ENCODE measurements at places on chromosomes 5 and 9.

GRCh38 chr5:4659851-4660250, 480.3 kb upstream of the ADAMTS16 start:
- no peak for DNase-seq

DNA sequence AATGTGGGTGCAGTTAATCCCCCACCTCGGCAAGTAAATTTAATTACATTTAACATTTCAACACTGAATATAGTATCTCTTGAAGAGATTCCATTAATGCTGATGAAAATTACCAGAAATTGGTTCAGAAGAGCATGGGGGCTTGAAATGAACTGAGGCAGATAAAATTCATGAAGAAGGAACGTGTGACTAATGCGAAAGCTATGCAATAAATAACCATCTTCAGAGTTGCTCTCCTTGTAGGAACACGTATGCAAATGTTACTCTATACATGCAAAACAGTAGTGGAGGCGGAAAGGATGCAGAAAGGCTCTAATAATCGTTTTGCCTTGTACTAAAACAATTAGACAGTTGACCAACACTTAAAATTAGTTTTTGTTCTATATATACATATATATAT, 320.2 kb downstream of the CTNND2 start:
- DNase-seq = no peak

DNA sequence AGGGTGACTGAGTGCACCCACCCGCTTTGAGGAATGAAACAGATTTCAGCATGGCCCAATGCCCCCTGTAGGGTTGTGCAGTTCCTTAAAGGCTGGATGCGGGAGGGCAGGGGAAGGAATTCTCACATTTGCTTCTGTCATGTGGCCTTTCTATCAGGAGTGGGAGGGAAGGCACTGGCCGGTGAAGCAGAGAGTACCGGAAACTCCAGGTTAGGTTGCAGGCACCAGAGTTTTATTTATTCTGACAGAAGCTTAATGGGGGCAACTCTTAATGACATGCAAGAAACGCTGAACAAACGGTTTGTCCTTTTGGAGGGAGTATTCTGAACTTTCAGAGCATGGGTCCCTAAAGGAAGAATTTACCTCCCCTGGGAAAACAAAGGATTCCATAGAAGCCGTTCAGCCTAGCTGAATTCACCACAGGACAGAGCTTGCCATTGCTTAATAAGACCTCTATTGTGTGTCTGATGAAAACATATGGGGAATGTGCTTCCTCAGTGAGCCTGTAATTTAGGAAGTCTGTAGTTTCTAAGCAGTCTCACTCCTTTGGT, 44.1 kb upstream of the EQTN start:
- DNase-seq = no peak

- no peak for DNase-seq
Observed at GRCh38 chr5:66358741-66359140, 214.6 kb downstream of the SREK1 start.

DNA sequence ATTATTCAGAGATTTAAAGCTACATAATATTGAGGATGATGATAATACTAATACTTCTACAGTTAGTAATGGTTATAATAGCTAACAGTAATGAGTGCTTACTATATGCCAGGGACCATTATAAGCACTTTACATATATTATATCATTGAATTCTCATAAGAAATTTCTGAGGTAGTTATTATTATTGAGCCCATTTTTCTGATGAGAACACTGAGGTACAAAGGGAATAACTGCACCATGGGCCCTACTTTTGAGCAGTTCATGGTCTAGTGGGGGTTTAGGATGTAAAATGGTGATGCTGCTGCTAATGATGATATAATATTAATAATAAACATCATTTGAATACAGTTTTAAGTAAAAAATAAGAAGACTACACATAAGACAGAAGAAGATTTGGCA, 64.2 kb upstream of the SPDL1 start:
- DNase-seq = no peak

GRCh38 chr5:75242067-75242466, 5.4 kb upstream of the ANKRD31 start:
- no peak for DNase-seq

GRCh38 chr5:40315126-40315525, 364.6 kb upstream of the PTGER4 start:
- DNase-seq = no peak

- no peak for DNase-seq
Observed at GRCh38 chr9:130188860-130189481, 16.8 kb downstream of the NCS1 start.

GRCh38 chr5:107674655-107675054, 3.9 kb upstream of the EFNA5 start:
- DNase-seq = no peak

DNA sequence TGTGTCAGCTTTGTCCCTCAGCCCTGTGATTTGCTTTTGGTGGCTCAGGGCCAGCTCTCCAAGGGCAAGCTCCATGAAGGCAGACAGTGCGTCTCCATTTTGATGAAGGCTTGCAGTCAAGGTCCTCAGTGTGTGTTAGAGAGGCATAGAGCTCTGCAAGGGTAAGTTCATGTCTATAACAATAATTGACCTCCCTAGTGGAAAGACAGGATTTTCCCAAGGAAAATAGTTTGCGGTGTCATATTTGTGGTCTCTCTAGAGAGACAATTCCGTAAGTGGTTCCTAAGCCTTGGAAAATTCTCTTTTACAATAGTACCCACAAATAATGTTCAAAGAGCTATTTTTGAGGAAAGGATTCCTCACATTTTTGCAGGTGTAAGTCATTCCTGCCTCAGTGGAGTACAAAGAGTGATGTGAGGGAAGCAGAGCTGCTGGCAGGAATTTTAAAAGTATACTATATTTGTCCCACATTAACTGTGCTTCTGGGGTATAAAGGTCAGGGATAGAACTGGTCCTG, 40.2 kb downstream of the SLC1A3 start:
- DNase-seq = no peak

DNA sequence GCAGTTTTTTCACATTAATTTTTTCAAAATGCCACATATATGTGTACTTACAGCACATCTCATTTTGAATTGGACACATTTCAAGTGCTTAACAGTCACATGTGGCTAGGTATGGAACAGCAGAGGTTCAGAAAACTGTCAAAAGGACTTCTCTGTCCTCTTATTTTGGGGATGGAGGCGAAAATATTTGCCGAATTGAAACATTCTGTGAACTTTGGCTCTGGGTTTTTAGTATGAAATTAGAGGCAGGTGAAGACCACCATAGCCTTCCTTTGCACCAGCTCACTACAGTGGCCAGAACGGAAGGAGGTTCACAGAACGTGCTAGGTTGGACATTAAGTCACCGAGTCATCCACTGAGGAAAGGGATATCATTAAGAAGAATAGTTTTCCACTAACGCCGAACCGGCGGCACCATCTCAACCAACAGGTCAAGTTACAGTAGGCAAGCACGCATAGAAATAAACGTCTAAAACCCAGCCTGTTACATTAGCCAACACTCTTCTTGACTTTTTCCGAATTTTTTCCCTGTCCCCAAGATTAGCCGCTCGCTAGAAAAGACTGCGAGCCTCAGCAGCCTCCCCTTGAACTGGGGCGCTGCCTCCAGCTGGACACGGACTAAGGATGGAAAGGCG, 1.8 kb upstream of the TLE4 start:
- no peak for DNase-seq

DNA sequence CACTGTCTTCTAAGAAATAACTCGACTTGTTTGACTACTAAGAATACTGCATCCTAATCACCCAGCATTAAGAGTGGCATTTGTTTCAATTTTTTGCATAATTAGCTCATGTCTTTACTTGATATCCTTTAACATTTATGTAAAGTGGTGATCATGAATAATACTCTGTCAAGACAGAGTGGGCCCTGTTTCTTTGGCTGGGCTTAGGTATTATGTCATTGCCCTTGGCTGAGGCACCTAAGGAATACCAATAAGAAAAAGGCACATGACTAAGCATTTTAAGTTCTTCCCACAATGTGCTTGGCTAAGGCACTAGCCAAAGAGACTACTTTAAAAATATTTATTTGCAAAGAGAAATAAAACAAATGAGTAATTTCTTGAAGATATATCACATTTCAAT, 308.1 kb downstream of the CTNND2 start:
- no peak for DNase-seq

DNA sequence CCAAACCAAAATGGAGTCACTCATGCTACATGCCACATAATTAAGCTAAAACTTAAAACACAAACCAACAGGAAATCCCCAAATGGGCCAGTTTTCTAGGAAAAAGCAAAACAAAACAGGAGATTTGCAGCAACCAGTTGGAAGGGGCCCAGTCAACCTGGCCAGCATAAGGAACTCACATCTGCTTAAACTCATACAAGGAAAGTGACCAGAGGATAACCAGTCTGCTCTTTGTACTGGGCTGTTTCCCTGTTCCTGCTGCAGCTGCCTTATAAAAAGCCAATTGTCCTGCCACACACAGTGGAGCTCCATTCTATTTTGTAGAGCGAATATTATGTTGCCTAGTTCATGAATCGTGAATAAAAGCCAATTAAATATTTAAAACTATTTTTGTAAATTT, 29.5 kb upstream of the PTPDC1 start:
- no peak for DNase-seq

GRCh38 chr5:56088431-56088949, 93.7 kb upstream of the IL6ST start:
- DNase-seq = no peak

DNA sequence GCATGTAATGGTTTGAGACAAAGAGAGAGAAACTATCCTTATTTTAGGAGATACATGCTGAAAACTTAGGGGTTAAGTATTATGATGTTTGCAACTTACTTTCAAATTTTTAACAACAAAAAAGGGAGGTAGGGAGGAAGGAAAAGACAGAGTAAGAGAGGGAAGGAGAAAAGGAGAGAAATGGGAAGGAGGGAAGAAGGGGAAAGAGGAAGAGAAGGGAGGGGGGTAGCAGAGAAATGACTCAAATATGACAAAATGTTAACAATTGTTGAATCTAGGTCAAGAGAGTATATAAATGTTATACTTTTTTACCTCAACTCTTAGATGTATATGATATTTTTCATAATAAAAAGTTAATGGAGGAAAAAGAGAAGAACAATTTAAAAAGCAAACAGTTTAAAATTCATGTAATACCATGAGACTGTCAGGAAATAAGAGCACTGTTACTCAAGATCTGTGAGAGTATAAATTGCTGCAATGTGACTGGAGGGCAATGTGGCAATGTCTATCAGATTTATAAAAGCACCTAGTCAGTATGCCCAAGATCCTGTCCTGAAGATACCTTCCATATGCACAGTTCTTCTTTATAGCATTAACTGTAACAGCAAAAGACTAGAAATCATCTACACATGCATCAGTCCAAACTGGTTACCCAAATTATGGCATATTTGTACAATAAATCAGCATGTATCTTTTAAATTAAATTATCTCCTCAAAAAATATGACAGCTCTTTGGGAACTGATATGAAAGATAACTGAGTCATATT, 16.3 kb downstream of the FBXW11 start:
- no peak for DNase-seq

DNA sequence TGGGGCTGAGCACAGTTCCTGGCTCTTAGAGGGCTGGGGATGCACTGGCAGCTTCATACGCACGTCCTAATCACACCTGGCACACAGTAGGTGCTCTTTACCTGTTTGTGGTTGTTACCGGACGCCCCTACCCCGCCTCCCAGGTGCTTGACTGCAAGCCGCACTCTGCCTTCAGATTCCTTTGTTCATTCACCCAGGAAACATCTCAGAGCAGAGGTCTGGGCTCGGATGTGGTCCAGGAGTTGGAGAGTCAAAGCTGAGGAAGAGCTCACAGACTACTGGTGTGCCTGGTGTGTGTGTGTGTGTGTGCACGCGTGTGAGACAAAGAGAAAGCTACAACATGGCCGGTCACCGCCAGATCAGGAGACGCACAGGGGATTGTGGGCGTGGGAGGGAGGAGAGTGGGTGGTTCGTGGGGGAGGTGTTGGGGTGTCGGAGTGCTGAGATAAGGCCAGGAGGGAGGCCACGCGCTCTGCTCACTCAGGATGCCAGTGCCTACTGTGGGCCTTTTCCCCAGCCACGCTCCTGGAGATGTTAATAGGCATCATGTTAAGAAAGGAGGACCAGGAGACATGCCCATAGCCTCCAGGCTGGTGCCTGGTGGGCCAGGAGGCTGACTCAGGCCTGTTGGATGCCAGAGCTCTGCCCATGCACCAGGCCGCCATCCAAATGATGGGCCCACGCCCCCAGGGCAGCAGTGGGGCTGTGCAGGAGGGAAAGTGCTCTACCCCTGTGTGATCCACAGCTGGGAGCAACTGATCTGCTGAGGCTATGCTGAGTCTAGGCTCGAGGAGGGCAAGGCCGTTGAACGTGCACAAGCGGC, 39.9 kb downstream of the CRB2 start:
- DNase-seq = no peak

DNA sequence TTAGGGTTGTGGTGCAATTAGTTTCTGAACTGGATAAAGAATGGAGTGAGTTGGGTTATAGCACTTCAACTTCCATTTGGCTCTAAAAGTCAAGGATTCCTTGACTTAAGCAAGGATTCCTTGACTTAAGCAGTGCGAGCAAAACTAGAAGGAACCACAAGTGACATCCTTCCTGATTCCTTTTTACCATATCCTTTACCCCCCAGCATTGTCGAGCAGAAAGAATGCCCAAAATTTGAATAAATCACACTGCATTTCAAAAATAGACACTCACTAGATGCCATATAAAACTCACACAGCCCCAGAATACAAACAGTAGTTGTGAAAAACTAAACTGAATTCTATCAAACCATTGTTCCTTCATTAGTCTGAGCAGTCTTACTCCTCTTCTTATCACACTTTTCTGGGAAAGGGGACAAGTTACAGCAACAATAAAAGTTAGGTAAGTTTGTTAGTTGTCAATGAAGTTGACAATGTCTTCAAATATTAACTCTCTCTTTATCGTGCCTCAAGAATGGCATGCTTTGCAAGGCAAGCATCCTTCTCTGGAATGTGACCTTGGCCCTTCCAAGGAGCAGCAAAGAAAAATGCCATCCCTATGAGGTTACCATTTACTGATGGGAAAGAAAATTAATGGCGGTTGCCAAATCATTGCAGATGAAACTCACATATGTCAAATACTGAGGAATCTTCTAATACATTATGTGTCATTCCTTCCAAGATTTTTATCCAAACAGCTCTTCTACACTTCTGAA, 273.3 kb upstream of the ANKRD55 start:
- no peak for DNase-seq

- no peak for DNase-seq
Observed at GRCh38 chr5:14173377-14174229, 30.5 kb downstream of the TRIO start.

DNA sequence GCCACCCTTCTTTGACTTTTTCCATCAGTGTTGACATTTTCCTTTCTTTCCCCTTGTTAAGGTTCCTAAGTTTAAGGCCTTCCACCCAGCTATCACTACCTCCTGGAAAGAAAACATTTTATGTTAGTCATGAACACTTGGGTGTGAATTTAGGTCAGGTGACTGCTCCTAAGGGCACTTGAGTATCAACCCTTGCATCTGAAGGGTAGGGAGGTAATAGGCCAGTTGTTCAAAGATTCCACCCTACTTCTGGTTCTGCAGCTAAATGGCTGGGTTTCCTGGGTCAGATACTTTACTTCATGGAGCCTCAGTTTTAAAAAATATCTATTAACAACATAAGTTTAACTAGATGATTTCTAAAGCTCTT, 49.1 kb upstream of the OSMR start:
- no peak for DNase-seq

- DNase-seq = no peak
Observed at GRCh38 chr5:165502893-165503691, 1997.7 kb downstream of the MAT2B start.

- DNase-seq = no peak
Observed at GRCh38 chr5:118692811-118693342, 295.5 kb downstream of the DTWD2 start.

- DNase-seq = no peak
Observed at GRCh38 chr9:114053246-114054005, 24.7 kb downstream of the AMBP start.
